Activated CD4-positive, alpha-beta memory T cell treated with anti-CD3 and anti-CD28 coated beads, Interleukin-2, amount 10 ng/mL, durations not matched to agents 7 days and 5 days (primary cell): ENCODE measurements at places on chromosomes 16 and 17.
A peak's percentile ranks its signal among the peaks of the same experiment; 100 is the strongest.

- DNase-seq, result no peak
Measured at GRCh38 chr16:89072548-89073130, 21.0 kb upstream of the ACSF3 start.

- no peak for DNase-seq
Measured at GRCh38 chr17:66275651-66276050, 26.8 kb upstream of the PRKCA start.

GRCh38 chr17:44878627-44879221 lies 20.5 kb downstream of the EFTUD2 start:
- no peak for DNase-seq

DNA sequence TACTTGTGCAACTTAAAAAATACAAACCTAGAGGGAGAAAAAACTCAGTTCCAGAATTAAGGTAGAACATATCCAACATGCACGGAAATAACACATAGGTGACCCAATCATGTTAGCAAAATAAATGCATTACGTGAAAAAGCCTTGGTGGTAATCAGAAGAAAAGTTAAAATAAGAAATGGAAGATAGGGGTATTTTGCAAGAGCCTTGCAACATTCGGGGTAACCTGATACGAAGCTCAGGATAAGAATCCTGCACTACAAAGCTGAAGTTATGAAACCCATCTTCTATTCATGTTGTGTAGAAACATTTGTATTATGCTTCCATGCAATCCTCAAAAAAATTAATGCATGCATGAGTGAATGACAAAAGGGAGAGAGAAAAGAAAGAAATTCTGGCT lies 33.1 kb downstream of the CHCT1 start:
- no peak for DNase-seq

DNA sequence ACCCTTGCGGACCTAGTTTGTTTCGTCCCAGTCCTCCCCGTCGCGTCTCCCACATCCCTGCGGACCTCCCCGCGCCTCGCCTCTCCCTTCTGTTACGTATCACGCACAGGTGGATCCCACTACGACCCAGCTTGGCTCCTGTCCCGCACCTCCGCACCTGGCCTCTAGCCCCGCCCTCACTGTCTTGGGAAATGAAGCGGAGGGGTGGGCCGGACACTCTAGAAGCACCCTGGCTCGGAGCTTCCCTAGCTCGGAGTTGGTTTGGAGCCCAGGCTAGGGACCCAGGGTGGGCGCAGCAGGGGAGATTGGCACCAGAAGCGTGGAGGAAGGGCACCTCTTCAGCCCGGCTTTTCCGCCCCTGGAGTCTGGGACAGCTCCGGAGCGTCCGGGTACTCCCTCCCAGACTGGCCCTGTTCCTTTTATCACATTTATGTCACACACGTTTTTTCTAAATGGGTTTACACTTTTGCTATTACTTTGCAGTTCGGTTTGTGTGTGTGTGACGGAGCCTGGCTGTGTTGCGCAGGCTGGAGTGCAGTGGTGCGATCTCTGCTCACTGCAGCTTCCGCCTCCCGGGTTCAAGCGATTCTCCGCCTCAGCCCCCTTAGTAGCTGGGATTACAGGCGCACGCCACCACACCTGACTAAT lies 1.4 kb upstream of the CEMP1 start:
- peak; percentile 74 for DNase-seq

- DNase-seq, result no peak
Measured at GRCh38 chr17:36668824-36669223, 67.4 kb downstream of the MRM1 start.

GRCh38 chr17:76184290-76184689 lies 43.2 kb upstream of the FOXJ1 start:
- no peak for DNase-seq

GRCh38 chr16:26598061-26598460 lies 468.7 kb upstream of the C16orf82 start:
- peak; percentile 80 for DNase-seq

- DNase-seq, result no peak
Measured at GRCh38 chr17:27907976-27908558, 14.9 kb upstream of the LYRM9 start.
